Liver (tissue), 10 donors: ENCODE measurements at places on chromosomes 1 and 21. TPM values are rescaled to one million over a fixed set of nuclear protein-coding genes. Genes with fewer than 3 reads are reported as not detected.
A peak's percentile ranks its signal among the peaks of the same experiment; 100 is the strongest.

The DYNLT5 gene
- 1.3 TPM for total RNA-seq

The SEC16B gene
- 15.2 TPM for total RNA-seq

The ABCB10 gene
- 15.2 TPM for total RNA-seq

The SRSF11 gene
- total RNA-seq: 129 TPM

The KAZN gene
- total RNA-seq: 6.9 TPM

The SLC45A1 gene
- total RNA-seq: 0.08 TPM

The FABP3 gene
- 4.2 TPM for total RNA-seq

The NHLH2 gene
- total RNA-seq: not detected

The THEM5 gene
- not detected for total RNA-seq

The SORT1 gene
- total RNA-seq: 5.4 TPM

DNA sequence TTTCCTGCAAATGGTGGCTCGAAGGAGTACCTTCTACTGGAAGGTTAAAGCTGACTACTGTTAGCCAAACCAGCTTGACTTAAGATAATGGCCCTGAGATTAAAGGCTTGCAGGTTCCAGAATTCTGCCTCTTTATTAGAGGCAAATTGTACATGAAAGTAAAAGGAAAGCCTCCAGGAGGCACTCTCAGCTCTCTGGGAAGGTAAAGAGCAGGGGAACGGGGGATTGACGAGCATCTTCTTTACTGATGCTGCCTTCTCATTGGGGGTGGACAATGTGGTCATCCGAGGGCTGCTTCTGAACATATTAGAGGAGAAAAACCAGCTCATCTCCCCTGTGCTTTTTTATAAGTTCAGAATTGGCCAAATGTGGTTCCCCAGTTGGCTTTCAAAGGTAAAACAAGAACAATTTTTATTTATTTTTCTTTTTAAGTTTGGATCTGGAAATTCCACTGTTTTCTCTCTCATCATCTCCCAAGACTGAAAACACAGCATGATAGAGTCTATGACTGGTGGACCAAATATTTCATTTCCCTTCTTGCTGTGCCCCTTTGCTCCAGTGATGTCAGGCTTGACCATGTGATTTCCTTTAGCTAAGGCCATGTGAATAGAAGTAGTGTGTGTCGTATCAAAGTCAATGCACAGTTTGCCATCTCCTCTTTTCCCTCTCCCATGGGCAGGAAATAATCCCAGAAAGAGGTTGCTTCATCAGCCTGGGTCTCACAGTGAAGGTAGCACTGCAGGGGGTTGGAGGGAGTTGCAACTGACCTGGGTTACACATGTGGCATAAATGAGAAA lies 292.7 kb downstream of the PRDM2 start:
- DNase-seq: no peak

DNA sequence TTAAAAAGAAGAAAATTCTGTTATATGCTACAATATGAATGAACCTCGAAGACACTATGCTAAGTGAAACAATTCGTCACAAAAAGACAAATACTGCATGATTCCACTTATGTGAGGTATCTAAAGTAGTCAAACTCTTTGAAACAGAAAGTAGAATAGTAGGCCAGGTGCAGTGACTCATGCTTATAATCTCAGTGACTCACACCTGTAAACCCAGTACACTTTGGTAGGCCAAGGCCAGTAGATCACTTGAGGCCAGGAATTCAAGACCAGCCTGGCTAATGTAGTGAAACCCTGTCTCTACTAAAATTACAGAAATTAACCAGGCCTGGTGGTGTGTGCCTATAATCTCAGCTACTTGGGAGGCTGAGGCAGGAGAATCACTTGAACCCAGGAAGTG lies 25.7 kb downstream of the EPHA10 start:
- DNase-seq: no peak

DNA sequence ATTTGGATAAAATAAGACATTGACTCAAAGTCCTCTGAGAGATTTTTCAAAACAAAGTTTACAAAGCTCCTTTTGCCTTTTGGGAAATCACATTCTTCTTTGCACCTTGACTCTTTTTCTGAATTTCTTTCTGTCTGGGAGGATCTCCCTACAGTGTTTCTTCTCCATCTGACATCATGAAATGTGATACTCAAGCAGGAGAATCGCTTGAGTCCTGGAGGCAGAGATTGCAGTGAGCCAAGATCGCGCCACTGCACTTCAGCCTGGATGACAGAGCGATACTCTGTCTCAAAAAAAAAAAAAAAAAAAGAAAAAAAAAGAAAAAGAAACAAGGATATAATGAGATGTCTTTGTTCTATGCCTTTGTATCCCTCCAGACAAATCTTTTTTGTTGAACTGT lies 13.3 kb upstream of the GRIK1 start:
- DNase-seq: no peak

DNA sequence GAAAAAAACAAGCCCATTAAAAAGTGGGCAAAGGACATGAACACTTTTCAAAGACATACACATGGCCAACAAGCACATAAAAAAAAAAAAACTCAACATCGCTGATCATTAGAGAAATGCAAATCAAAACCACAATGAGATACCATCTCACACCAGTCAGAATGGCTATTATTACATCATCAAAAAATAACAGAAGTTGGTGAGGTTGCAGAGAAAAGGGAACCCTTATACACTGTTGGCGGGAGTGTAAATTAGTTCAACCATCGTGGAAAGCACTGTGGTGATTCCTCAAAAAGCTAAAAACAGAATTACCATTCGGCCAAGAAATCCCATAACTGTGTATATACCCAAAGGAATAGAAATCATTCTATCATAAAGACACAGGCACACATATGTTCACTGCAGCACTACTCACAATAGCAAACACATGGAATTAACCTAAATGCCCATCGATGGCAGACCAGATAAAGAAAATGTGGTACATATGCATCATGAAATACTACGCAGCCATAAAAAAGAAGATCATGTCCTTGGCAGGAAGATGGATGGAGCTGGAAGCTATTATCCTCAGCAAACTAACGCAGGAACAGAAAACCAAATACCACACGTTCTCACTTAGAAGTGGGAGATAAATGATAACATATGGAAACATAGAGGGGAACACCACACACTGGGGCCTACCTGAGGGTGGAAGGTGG lies 70.1 kb downstream of the INTS7 start:
- no peak for DNase-seq

GRCh38 chr1:1264868-1265272 lies 8.8 kb downstream of the UBE2J2 start:
- DNase-seq: no peak

DNA sequence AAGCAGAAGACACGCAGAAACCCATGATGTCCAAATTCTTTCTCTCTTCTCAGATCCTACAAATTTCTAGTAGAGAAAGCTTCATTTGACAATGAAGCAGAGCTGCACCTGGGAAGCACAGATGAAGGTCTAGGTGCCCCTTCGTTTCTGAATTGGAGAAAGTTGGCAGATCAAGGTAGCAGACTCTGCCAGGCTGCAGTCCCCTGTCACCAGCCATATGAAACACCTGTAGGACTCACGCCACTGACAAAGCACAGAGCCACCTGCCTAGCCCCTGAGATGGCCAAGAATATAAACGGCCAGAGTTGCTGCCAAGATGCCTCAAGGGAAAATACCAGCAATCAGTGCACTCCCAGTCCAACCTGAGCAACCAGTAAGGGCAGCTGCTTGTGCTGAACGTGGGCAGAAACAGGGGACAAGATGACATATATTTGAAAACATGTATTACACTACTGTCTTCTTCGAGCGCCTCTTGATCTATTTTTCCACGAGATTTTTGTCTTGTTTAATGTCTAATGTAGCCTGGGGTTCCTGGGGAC lies 20.6 kb upstream of the PLEKHA6 start:
- DNase-seq: no peak

DNA sequence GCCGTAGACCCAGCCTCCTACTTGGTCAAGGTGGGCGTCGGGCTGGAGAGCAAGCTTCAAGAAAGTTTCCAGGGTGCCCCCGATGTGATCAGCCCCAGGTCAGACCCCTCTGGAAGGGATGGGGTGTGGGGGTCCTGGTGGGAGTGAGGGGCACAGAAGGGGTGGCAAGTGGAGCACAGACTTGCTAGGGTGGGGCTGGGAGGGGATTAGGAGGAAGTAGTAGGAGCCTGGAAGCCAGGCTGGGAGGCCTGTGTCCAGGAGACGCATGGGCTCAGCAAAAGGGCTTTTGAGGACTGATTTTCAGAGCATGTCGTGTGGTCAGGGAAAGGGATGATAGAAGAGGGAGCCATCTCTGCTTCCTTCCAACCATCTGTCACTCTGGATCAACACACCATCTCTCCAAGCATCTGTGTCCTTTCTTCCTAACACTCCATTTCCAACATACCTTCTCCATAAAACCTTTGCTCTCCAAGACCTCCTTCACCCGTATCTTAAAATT lies 8.5 kb downstream of the TRIM46 start:
- DNase-seq: no peak

DNA sequence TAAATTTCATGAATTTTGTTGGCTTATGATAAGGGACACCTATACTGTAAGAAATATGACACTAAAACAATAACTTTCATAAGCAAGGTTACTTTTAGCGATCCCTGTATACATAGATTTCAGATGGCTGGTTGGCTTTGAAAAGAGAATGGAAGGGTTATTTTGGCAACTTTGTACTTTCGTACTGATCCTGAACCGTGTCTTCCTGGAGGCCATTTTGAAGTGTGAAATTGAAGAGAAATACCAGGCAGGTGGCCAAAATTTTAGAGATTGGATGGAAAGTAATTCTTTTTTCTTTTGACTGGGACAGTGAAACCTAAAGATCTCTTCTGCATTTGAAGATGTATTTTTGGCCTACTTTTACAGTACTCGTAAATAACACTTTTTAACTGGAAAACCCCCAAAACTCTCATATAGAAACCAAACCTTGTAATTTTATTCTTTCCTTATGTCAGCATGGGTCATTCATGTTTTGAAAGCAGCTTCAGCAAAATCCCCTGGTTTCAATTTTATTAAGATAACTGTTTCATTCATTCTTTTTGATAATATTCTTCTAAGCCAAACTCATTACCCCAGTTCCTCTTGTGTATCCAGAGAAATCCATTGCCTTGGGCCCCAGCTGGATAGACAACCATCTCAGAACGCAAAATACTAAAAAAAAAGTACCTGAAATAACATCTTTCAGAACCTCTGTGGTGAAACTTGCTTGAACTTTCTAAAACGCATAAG lies 38.4 kb upstream of the ZNF281 start:
- no peak for DNase-seq

- DNase-seq: no peak
Measured at GRCh38 chr1:164033782-164034181, 525.2 kb upstream of the PBX1 start.

GRCh38 chr1:175094626-175095025 lies 27.0 kb downstream of the TNN start:
- no peak for DNase-seq

DNA sequence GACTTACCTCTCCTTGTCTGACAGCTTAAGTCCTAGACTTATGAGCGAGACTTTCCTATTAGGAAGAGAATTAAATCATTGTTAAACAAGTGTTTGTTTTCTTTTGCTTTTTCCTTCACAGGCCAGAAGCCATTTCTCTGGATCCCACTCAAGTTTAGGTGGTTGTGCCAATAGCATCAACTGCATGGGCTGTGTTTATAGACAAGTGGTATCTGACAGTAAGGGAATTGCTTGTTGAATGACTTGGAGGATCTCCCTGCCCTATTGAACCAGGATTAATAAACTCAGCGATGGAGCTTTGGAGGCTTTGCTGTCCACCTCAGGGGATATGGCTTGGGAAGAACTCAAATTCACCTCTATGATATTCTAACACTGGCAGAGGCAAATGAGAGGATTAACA lies 43.7 kb downstream of the UTP25 start:
- no peak for DNase-seq

- DNase-seq: no peak
Measured at GRCh38 chr1:231951374-231951773, 324.8 kb downstream of the DISC1 start.

- DNase-seq: no peak
Measured at GRCh38 chr1:33339413-33339812, 18.5 kb upstream of the A3GALT2 start.

GRCh38 chr1:234731569-234732085 lies 121.6 kb upstream of the IRF2BP2 start:
- DNase-seq: no peak

DNA sequence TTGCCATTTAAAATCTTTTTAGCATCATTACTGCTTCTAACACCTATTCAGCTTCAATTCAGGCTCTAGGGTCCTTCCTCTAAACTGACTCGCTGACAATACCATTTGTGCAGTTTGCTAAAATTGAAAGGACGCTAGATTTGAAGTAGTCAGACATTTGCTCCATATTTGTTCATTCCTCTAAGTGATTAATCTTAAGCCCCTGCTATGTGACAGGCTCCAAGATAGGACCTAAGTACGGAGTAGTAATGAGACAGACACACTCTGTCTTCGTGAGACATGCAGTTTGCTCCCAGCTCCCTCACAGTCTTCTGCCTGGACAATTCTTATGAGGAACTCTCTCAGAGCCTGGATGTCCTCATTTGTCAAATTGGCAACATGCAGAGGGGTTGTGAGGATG lies 26.1 kb upstream of the CD53 start:
- no peak for DNase-seq

DNA sequence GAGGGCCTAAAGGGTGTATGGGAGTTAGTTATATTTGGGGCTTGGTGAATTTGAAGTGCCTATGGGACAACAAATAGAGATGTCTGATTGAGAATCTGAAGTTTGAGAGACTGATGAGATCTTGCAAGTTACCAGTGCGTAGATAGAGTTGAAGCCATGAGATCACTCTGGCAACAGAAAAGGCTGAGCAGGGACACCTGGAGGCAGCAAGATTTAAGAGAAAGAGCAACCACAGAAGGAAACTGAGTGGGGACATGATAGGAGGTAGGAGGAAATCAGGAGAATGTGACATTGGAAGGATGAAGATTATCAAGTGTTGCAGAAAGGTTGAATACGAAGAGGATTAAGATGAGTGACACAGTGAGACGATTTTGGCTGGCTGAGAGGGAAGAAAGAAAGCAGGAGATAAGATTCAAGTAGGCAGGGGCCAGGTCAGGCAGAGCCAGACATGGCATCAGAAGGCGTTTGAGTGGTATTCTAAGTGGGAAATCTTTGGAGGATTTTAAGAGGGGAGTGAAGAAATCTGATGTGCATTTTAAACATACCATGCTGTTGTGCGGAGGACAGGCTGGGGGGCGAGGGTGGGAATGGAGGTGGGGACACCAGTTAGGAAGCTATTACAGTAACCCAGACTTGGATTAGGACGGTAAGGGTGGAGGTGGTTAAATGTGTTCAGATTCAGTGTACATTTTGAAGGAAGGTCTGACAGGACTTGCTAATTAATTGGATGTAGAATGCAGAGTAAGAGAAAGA lies 3.0 kb upstream of the MPL start:
- no peak for DNase-seq

GRCh38 chr1:5575396-5575940 lies 416.8 kb downstream of the NPHP4 start:
- peak; percentile 20 for DNase-seq

GRCh38 chr1:193417945-193418744 lies 231.7 kb upstream of the B3GALT2 start:
- DNase-seq: no peak
